Esophagus squamous epithelium (tissue), 5 donors: ENCODE measurements at places on chromosomes 1 and 21. TPM values are rescaled to one million over a fixed set of nuclear protein-coding genes. Genes with fewer than 3 reads are reported as not detected.

- DNase-seq, result no peak
Measured at GRCh38 chr1:218845589-218845988, 328.1 kb upstream of the LYPLAL1 start.

DNA sequence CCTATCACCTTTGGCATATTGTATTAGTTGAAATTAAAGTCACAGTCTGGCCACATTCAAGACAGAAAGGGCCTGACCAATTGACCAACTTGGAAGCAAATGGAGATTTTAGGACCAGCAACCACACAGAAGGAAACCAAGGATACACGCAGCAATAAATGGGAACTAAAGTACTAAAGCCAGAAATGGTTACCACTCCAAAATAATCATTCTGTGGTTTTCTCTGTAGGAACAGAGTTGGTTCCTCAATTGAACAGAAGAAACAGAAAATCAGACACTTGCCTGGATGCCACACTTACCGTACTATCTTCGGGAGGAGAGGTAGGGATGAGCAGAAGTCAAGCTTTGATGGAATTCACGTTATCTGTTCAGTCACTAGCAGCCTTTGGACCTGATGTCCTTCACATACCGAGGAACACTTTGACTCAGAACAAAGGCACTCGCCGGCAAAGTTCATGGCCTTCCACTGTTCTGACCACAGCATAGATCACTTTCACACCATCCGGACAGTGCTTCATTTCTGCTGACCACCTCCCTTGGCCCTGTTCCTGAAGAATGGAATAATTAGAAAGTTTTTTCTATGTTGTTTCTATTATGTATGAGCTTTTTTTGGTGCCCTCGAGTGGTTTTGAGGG lies 96.9 kb downstream of the LPAR3 start:
- no peak for DNase-seq

Gene ZNF644
- 19.6 TPM for total RNA-seq

DNA sequence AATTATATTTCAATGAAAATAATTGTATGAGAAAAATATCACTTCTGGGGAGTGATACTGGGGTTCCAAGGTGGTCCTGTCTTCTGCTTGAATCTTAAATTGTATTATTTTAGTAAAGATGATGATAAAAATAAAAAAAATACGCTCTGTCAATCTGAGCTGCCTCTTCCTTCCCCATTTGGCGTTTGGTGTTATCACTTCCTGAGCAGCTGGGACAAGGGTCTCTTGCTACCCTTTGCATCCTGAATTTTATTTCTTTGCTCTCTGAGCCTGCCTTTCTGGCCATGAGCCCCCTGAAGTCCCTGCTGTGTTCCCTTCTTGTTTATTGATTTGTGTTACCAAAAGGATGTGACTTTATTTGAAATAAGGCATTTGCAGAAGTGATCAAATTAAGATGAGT lies 111.0 kb downstream of the KCNJ6 start:
- DNase-seq, result no peak

DNA sequence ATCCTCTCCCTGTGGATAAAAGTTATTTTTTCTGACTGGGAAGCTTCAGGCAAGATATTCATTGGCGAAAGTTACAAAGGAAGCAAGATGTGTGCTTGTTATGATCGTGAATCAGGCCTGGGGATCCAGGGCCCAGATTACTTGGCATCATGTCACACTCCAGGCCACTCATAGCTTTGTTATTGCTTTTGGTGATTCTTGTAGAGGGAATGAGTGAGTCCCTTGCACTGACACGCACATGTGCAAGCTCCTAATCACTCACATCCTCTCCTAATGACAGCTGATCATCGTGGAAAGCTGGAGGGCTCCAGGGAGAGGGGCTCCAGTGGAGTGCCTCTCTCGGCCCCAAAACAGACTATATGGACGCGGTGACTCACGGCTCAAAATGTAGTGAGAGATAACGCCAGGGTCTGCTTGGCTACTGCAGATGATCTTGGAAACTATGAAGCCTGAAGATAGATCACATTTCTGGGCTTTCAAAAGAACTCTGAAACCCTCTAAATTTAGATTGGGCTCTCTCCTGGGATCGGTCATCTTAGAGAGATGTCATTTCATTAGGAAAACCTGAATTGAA lies 481.1 kb upstream of the USP24 start:
- no peak for DNase-seq

Gene NTNG1
- not detected for total RNA-seq

- DNase-seq, result no peak
Measured at GRCh38 chr1:203512517-203512847, 18.5 kb downstream of the OPTC start.
